NCI-H1436 (cell line): ENCODE measurements at places on chromosomes 4 and X.

DNA sequence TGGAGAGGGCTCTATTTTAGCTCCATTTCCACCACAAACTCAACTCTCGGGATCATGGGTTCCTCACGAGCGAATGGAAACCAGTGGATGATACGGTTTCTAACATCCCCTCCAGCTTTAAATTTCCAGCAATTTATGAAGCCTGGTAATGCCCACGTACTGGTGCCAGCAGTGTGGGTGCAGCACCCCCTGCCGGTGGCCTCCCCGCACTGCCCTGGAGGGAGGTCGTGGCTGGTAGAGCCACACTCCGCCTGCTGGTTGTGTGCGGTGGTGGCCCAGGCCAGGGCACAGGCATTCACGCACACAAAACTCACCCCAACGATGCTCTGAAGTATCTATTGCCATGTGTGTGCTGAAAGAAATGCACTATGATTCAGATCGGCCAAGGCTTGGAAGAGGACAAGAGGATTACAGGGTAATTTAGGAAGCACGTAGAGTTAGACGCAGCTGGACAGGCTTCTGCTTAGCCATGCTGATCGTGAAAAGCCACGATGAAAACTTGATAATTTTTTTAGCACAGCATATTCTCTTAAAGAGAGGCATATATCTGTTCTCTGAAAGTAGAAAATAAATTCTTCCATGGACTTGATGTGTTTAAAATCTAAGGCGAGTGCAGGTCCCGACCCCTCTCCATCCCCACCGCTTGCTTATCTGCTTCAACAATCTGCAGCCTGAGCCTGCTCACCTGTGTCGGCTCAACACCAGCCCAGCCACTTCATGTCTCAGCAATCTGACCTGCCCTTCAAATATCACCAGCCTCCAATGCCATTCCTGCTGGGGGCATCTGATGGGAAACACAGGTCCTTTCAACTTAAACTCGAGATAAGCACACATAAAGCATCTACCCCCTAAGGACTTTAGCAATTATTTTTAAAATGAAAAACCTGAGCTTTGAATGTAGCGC is 59.1 kb downstream of the SCD5 start:
- no peak for DNase-seq

DNA sequence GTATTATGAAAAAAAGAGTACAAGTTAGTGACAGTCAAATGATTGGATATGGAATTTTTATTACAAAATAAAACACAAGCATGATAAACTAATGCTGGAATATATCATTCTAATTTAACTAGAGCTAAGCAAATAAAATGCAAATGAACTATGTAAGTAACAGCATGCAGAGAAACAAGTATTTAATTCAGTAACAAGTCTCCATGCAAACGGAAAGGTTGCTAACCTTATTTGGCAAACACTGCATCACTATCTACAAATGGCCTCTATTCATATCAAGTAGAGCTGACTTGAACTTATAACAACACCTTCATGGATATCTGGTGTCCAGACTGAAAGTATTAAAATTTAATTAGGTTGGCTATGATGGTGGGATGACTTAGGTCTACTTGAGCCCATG is 15.4 kb downstream of the PPM1K start:
- no peak for DNase-seq

- no peak for DNase-seq
Measured at GRCh38 chrX:105526431-105526830, 295.9 kb upstream of the NRK start.

DNA sequence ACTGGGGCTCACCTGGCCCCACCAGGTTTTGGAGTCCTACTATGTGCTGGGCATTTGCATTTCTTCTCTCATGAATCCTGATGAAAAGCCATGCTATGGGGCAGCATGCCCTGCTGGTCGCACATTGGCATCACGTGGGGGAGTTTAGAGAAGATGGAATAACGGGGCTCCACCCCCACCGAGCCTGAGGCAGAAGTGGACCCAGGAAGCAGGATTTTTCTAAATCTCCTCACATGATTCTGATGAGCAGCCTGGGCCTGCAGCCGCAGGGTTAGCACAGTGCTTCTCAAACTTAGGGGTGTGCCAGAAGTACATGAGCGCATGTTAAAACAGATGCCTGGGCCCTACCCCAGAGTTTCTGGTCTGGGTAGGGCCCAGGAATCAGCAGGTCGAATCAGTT is 4.6 kb upstream of the SORCS2 start:
- DNase-seq, result no peak

- DNase-seq, result no peak
Measured at GRCh38 chr4:186760576-186760975, 36.9 kb upstream of the FAT1 start.

- no peak for DNase-seq
Measured at GRCh38 chrX:72295745-72296144, 10.0 kb downstream of the CITED1 start.

GRCh38 chrX:53160297-53160983 is 64.6 kb downstream of the KDM5C start:
- DNase-seq, result no peak

DNA sequence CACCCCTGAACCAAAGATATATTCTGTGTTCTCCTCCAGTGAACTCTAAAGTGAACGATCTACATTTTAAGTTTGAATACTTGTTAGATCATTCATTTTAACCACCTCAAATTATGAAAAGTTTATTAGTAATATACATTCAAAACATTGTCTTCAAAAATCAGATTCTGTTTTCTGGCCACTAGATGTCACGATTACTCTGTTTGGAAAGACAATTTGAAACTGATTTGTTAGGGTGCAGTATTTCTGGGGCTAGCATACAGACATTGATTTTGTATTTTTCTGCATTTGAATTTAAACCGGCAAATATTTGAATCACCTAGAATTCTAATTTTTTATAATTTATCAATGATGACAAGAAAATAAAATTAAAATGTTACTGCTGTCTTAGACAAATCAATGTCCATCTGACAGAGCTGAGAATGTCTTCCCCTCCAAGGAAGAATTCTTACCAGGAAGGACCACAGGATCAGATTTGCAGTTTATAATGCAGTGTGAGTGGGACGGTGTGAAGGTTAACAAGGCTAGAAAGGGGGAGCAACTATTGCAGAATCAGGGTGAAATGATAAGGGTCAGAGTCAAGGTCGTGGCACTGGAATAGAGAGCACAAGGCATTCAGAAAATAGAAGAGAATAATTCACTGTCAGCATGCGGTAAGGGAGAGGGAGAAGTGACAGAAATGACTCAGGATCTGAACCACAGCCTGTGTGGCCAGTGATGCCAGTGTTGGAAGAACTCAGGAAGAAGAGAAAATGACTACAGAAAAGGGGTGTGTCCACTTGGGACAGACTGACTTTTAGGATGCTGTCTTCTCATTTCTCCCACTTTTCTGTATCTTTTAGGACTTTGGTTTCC is 91.6 kb downstream of the ANXA10 start:
- peak; percentile 13 for DNase-seq

- no peak for DNase-seq
Measured at GRCh38 chrX:39873117-39873516, 224.6 kb downstream of the BCOR start.

GRCh38 chr4:153564630-153565525 is 98.7 kb downstream of the TMEM131L start:
- DNase-seq, result no peak

DNA sequence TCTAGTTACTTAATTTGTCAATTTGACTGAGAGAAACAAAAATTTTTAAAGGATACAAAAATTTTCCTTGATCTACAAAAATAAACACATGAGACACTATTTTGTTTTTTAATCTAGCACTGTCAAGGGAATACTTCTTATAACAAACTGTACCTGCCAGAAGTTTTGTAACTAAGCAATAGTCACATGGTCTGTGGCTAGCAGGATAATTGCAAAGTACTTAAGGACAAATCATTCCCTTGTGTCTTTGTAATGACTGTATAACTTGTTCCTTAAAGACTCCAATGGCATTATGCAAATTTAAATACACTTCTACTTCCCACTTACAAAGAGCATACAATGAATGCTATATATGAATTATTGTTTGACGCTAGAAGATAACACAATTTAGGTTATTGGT is 25.1 kb upstream of the ANK2 start:
- DNase-seq, result peak; percentile 23

GRCh38 chr4:116070283-116070682 is 956.9 kb upstream of the NDST4 start:
- no peak for DNase-seq

- DNase-seq, result no peak
Measured at GRCh38 chr4:14361084-14361483, 641.2 kb upstream of the CPEB2 start.

DNA sequence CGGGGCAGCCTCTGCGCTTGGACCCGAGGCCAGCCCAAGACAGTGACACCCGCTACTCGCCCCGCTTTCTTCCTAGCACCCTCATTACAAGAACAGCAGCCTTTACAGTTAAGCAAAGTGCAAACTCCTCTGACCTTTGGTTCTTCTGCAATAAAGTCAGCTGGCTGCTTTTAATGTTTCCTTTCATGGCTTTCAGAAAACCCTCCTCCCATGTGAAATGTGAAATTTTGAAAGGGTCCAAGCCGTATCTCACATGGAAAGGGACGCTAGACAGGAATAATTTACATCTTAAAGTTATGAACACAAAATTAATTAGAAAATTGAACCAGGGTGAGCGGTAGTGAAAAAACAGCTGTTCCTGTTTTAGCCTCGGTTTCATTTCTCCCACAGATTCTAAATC is 520.1 kb upstream of the FRG1 start:
- no peak for DNase-seq
